Fibroblast of upper back skin (primary cell): ENCODE measurements at places on chromosomes 2 and 18.

DNA sequence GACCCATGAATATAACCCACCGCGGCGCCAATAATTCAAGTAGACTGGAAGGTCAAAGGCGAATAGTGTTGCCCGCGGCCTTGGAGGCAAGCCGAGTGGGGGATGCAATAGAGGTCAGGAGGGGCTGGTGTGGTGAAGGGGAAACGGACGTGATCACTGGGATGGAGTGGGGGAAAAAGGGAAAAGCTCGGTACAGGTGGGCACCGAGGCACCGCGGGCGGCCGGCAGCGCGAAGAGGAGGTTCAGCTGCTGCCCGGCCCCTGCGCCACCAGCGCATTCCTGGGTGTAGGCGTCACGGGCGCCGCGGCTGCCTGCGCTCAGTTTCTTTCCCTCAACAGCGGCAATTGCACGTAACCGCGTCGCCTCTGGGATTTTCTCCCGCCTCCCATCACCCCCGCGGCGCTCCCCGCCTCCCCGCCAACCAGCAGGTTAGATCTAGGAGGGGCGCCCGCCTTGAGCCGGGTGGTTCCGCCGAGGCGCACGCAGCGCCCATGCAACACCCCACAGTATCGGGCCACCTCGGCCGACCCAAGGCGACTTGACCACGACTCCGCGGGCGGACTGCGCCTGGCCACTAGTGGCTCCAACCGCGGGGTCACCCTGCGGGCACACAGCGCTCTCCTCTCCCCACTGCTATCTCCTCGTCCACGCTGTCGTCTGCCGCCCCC, 1.5 kb downstream of the RND3 start:
- DNase-seq: peak; percentile 86

DNA sequence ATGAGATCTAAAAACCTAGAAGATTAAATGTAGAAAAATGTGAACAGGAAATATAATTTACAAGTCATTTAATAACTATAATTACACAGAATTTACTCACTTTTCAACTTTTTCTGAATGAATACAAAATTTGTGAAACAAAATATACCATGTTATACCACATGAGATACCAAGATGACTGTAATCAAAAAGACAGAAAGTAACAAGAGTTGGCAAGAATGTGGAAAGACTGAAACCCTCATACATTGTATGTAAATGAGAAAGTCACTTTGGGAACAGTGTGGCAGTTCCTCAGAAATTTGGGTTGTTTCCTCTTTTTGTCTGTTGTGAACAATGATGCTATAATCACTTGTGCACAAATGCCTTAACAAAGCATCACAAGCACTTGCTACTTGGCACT, 145.4 kb upstream of the ZNF804A start:
- no peak for DNase-seq

GRCh38 chr2:34492561-34493455, 893.7 kb upstream of the FAM98A start:
- DNase-seq: no peak

GRCh38 chr18:3652380-3653262, 202.6 kb downstream of the TGIF1 start:
- peak; percentile 97 for DNase-seq

DNA sequence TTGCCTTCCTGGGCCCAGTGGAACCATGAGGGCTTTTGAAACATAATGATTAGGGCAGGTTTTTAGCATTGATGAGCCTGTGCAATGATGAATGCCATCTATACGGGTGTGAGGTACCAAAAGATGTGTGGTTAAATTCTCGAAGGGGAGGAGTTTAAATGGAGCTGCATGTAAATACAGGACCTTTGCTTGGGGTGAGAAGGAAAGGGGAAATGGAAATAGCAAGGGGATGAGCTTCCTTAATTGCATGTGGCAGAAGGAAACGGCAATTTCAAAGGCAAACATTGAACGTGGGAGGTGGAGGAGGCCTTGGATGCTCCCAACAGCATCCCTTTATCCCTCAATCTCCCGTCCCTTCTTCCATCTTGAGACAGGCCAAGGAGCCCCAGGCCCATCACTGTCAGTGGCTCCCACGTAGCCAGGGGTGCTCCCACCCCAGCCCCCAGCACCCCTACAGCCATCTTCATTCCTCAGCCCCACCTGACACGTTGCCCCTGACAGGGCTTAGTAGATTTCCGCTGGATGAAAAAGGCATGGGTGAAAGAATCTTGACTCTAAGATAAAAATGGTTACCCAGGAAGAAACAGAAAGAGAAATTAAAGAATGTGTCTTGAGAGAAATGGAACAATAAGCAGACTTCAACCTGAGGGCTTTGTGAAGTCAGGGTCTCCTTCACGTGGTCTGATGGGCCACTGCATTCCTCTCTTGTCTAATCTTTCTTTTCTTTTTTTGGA, 32.5 kb downstream of the INPP5D start:
- DNase-seq: no peak

- DNase-seq: no peak
Observed at GRCh38 chr2:12929758-12930157, 213.0 kb downstream of the TRIB2 start.

DNA sequence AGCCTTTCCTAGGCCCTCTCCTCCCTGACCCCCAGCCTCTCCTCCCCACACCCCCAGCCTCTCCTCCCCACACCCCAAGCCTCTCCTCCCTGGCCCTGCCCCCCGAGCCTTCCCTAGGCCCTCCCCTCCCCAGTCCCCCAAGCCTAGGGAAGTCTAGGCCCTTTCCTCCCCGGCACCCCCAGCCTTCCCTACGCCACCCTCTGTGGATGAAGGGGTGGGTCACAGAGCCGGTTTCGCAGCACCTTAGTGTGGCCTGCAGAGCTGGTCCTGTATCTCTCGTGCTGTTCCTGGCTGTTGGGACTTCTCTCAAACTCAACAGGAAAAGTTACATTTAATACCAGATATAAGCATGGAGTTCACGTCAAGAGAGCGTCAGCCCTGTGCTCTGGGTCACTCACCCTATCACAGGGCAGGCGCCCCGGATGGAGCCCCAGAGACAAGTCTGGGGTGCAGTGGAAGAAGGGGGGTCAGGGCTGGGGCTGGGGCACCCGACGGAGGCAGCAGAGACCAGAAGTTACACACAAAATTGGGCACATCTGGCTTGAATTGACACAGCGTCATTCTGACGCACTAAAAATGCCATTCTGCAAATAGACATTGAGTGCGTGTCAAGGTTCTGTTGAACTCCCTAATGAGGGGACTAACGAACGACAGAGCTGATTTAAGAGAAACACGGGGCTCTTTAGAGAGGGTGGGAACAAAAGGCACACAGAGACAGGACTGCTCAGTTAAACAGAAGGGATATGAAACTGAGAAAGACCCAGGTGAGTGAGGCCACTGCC, 24.0 kb downstream of the KCNIP3 start:
- DNase-seq: peak; percentile 72

DNA sequence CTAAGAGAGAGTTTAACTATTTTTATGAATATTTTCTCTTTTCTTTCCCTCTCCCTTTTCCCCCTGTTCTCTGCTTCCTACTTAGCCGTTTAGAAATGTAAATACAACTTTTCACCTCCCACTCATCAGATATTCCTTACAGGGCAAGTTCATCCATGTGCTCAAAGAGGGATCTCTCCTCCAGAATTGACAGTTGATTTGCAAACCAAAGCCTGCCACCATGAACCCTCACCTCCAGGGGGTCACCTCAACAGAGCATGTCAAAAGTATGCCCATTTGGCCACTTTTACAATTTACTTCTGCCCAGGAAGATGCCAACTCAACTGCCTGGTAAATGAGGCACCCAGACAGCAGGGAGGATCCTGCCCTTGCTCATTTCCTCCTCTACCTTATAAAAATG, 149.2 kb upstream of the GYPC start:
- DNase-seq: no peak
